Psoas muscle (tissue), 8 donors: ENCODE measurements at places on chromosomes 2 and 18. TPM values are rescaled to one million over a fixed set of nuclear protein-coding genes. Genes with fewer than 3 reads are reported as not detected.

Gene RGPD4
- not detected for polyA plus RNA-seq

Gene PROC
- polyA plus RNA-seq, result not detected

Gene PRKAG3
- polyA plus RNA-seq, result 9.2 TPM

Gene CAPN14
- 0.04 TPM for polyA plus RNA-seq

GRCh38 chr18:48410095-48410920, 1.1 kb upstream of the ZBTB7C start:
- peak; percentile 94 for DNase-seq

- DNase-seq, result no peak
Observed at GRCh38 chr18:3603421-3604234, 153.7 kb downstream of the TGIF1 start.

- peak; percentile 70 for DNase-seq
Observed at GRCh38 chr2:1731963-1732768, 12.1 kb downstream of the PXDN start.

- peak; percentile 19 for DNase-seq
Observed at GRCh38 chr2:38074058-38074763, 1.7 kb downstream of the CYP1B1 start.

DNA sequence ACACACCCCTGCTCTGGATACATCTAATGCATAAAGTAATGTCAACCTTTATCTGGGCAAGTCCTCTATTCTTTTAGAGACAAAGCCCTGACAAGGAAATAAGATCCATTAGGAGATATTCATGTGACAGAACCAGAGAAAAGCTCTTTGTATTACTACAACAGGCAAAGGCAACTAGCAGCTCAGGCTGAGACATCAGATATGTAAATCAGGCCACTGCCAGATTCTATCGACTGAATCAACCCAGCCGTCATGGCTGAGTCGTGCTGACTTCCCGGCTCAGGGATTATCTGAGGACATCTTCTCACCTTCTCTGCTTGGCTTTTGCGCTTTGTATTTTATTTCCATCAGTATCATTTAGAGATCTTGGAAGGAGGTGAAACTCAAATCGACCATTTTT, 294.5 kb downstream of the PLCL1 start:
- DNase-seq, result no peak

GRCh38 chr2:19228181-19228593, 130.2 kb downstream of the OSR1 start:
- DNase-seq, result no peak

DNA sequence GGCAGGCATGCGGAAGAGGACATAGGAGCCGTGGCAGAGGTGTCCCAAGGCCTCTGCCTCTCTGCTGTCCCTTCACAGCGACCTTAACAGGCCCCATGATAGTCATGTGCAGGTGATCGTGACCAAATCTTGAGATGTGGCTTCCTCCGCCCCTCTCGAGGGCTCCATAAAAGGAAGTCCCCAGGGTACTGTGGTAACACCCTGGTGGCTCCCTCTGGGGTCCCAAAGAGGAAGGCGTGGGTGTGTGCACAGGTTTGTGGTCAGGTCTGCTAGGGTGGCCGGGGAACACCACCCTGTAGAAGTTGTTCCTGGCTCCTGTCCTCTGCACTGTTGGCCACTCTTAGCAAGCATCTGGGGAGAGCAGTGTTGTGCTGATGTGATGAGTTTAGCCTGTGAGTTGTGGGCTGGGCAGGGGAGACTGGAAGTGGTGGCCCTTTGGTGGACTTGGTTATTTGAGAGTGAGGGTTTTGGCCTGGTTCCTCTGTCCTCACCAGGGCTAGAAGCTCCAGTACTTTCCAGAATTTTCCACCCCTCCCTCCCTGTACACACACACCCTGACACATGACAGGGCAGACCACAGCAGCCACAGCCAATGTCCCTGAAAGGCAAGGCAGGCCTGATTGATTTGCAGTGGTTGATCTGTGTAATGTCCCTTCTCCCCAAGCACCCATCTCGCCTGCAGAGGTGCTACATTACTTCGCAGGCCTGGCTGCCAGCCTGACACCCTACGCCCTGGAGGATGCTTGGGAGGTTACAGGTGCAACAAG, 68.9 kb upstream of the BOD1L2 start:
- DNase-seq, result no peak

- DNase-seq, result no peak
Observed at GRCh38 chr2:119463136-119463535, 31.5 kb downstream of the TMEM37 start.

- DNase-seq, result no peak
Observed at GRCh38 chr18:47832348-47832747, 98.1 kb downstream of the SMAD2 start.

GRCh38 chr18:59910967-59911366, 11.2 kb downstream of the PMAIP1 start:
- DNase-seq, result no peak

DNA sequence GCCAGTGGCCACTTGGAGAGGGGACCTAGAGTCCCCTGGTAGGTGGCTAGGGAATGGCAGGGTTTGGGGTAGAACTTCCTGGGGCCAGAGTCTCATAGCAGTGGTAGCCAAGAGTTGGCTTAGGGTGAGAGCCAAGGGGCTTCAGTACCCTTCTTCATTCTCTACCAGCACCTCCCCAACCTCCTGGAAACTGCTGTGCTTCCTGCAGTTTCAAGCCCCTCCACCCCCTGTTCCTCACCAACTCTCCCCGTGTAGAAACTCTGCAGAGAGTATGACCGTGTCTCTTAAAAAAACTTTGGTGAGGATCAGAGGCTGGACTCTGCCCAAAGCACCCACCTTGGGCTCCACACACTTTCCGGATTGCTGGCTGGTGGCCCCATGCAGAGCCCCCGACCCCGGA, 159.6 kb downstream of the MSH2 start:
- no peak for DNase-seq
